Fibroblast of the aortic adventitia (primary cell): ENCODE measurements at places on chromosomes 2 and 18.

- peak; percentile 51 for DNase-seq
Observed at GRCh38 chr2:64700133-64700809, 46.6 kb upstream of the SERTAD2 start.

DNA sequence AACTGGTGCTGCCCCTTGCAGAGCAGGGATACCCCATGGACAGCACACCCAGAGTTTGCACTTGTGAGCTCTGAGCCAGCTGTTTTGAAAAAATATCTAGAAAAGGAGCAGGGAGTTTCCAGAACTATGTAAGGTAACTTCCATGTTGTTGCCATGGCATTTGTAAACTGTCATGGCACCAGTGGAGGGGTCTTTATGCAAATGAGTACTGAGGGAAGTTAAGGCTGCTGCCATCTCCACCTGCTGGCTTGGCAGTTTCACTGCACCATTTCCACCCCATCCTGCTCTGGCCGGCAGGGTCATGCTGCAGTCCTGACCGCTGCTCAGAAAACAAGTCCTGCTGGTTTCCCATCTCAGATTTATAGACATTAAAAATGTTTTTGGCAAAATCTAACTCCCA, 52.3 kb upstream of the SNTG2 start:
- DNase-seq: no peak

- DNase-seq: no peak
Observed at GRCh38 chr2:143176606-143177005, 47.4 kb downstream of the ARHGAP15 start.

- DNase-seq: no peak
Observed at GRCh38 chr2:981759-982158, 31.1 kb downstream of the SNTG2 start.

DNA sequence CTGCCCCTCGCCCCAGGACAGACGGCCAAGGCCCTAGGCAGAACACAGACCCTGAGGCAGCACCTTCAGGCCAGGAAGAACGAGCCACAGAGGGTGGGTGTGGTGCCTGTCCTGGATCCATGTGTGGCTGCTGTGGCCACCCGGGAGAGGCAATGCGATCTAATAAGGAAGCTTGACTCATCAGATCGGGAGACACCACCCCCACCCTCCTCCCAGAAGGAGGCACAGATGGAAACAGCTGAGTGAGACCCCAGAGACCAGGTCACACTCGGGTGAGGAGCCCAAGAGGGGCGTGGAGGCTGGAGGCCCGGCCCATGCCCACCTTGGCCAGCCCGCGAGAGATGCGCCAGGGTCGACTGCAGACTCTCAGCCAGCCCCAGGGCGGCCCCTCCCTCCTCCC, 20.3 kb downstream of the KCNG2 start:
- DNase-seq: no peak
